Fibroblast of the aortic adventitia (primary cell): ENCODE measurements at places on chromosomes 2 and 18.
A peak's percentile ranks its signal among the peaks of the same experiment; 100 is the strongest.

DNA sequence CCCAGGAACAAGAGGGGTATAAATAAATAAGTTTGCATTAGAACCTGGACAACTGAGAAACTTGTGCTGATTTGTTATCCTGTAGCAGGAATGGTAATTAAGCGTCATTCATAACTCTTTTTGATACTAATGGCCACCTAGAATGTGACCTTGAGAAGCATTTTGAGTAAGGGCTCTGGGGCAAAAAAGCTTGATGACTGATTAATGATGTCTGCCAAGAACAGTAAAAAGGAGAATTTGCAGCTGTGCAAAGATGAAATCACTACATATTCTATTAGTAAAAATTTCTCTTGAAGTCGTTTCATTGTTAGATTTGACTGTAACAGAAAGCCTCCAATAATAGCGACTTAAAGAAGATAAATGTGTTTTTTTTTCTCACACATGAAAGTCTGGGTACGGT lies 157.7 kb downstream of the PRKCE start:
- DNase-seq = no peak

GRCh38 chr18:34196256-34196655 lies 28.5 kb downstream of the NOL4 start:
- no peak for DNase-seq

- DNase-seq = no peak
Measured at GRCh38 chr18:11840493-11840892, 10.7 kb upstream of the CHMP1B start.

DNA sequence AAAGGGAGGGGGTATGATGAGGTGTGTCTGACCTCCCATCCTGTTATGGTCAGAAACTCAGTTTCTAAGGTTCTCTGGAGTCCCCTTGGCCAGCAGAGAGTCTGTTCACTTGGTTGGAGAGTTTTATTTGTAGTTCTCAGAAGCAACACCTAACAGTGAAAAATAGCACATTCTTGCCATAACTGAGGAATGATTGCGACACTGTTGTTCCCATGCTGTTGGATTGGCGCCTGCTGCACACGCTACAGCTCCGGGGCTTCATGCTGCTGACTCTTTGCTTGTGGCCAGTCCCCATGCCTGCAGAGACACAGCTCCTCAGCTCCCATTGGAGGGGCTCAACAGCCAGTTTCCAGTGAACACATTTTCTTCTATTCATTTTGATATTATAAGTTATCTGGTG lies 42.1 kb downstream of the TPGS2 start:
- DNase-seq = peak; percentile 80

GRCh38 chr2:143491131-143491530 lies 361.9 kb downstream of the ARHGAP15 start:
- DNase-seq = no peak
